Activated T-helper 1 cell treated with anti-CD3 and anti-CD28 coated beads, Interleukin-2, amount 50 U/mL, for 16 hours (primary cell): ENCODE measurements at places on chromosomes 3 and 15.

DNA sequence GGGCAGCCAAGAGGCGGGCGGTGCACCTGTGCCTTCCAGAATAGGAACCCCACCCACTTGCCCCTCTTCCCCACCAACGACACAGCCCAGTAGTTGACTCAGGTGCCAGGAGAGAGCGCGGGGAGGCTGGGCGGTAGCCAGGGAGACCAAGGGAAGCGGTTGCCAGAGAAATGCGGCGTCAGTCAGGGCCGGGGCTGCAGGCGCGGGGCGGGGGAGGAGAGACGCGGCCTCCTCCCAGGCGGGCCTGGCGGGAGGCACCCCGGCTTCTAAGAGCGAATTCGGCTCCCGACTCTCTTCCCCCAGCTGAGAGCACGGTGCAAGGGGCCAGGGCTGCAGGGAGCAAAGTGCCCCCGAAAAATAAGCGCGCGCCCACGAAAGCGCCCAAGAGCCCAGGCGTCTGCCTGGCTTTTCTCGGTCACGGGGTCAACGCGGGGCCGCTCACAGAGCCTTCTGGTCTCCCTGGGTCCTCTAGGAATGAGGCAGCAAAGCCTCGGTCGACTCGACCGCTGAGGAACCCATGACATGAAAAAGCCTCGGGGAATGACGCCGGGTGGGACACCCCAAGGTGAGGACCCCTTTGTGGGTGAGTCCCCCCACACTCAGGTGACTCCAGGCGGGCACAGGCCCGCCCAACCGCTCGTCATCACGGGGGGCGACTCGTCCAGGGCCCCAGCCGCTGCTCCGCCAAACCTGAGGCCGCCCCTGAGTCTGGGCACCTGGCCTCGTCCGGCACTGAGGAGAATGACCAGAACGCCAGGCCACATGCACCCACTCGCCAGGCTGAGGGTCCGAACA lies 716 bp downstream of the CPEB1 start:
- DNase-seq, result no peak

DNA sequence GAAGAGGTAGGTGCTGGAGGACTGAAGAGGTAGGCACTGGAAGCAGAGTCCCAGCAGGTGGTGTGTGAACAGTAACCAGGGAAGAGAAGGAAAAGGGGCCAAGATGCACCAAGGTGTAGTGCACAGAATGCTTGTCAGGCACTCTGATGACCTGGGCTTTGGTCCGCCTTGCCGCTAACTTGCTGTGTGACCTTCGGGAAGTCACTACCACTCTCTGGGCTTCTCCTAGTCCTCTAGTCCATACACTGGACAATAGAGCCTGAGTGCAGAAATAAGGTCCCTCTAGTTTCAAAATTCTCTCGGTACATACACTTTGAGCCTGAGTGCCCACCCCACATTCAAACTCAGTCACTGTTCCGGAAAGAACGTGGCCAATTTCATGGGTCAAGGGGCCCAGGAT lies 24.1 kb downstream of the ANP32A start:
- DNase-seq, result no peak

DNA sequence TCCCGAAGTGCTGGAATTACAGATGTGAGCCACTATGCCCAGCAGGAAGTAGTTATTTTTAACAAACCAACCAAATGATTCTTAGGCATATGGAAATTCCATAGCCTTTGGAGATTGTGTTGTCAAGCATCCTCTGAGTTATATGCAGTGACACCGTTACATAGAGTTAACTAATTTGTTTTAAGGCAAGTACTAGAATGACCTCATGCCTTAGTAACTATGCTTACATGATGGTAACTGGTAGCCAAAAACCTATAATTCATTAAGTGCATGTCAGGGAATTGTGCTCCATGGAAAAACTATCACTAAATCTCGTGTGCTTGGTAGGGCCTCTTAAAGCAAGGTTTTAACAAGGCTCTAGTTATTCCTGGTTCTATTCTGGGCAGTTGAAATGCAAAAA lies 392.8 kb downstream of the TUSC7 start:
- no peak for DNase-seq

DNA sequence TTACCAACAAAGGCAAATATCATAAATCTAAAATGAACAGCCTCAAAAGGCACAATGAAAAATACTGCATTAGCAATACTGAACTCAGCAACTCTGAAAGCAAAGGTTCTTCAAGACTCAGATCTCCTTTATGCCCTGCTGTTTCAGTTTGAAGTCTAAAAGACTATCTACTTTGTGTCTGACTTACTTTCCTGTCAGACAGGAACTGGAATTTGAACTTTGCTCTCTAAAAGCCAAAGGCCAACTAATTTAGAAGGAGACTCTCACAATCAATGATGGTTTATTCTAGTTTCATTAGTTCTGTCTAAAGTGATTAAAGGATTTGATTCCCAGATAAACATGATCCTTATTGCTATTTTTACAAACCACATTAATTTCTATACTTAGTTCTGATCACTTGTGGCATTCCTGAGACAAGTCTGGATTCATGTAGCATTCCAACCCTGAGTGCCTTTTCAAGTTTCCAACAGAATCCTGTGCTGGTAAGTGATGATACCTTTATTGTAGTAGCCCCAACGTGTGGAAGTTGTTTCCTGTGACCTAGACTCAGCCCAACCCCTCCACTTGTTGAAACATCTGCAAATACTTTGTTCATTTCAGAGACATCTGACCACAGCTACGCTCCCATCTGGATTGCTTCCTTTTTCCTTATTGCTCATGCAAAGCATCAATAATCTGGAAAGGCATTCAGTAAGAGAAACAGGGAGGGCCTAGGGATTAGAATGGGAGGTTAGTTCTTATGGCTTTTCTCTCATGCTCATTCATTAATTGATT lies 14.9 kb upstream of the LEKR1 start:
- no peak for DNase-seq

DNA sequence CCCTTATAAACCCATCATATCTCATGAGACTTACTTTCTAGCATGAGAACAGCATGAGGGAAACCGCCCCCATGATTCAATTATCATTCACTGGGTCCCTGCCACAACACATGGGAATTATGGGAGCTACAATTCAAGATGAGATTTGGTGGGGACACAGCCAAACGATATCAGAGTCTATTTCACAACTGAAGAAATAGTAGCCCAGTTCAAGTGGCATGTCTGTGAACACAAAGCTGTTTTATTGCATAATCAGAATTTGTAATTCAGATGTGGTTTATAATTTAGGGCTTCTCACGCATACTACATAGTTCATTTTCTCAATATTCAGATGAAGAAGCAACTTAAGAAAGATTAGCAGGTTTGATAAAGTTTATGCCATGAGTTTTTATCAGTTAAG lies 1188.0 kb upstream of the ALCAM start:
- DNase-seq, result no peak

- no peak for DNase-seq
These were observed 129.1 kb upstream of the SMAD3 start for GRCh38 chr15:66936109-66936860.

GRCh38 chr3:146325170-146325569 lies 74.3 kb upstream of the PLSCR4 start:
- DNase-seq, result no peak

GRCh38 chr15:48002767-48003166 lies 118.0 kb upstream of the SLC24A5 start:
- DNase-seq, result no peak

DNA sequence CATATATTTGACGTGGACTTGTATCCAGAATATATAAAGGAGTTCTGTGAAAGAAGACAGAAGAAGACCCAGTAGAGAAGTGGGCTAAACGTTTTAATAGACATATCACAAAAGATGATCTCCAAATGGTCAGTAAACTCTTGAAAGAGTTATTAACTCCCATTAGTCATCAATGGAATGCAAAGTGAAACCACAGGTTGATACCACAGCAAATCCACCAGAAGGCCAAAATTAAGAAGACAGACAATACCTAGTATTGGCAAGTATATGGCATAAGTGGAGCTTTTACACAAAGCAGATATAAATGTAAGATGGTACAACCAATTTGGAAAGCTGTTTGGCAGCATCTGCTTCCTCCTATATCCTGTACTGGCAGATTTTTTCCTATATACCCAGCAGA lies 6.0 kb downstream of the SPATA16 start:
- no peak for DNase-seq

GRCh38 chr15:69908590-69909420 lies 188.9 kb downstream of the TLE3 start:
- DNase-seq, result no peak
